ENCODE measurements at places on chromosomes 16 and 17. TPM values are rescaled to one million over a fixed set of nuclear protein-coding genes. Genes with fewer than 3 reads are reported as not detected.

GRCh38 chr16:48831076-48831722, 221.2 kb upstream of the N4BP1 start:
- DNase-seq, result no peak

DNA sequence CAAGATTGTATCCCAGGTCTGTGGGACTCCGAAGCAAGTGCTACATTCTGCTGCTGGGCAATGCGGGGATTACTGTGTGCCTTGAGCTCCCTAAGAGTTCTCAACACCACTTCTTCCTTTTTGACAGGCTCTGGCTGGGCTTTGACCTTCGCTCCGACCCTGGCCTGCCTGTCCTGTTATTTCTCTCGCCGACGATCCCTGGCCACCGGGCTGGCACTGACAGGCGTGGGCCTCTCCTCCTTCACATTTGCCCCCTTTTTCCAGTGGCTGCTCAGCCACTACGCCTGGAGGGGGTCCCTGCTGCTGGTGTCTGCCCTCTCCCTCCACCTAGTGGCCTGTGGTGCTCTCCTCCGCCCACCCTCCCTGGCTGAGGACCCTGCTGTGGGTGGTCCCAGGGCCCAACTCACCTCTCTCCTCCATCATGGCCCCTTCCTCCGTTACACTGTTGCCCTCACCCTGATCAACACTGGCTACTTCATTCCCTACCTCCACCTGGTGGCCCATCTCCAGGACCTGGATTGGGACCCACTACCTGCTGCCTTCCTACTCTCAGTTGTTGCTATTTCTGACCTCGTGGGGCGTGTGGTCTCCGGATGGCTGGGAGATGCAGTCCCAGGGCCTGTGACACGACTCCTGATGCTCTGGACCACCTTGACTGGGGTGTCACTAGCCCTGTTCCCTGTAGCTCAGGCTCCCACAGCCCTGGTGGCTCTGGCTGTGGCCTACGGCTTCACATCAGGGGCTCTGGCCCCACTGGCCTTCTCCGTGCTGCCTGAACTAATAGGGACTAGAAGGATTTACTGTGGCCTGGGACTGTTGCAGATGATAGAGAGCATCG, 2.4 kb downstream of the SLC16A13 start:
- DNase-seq, result no peak

GRCh38 chr16:27571433-27572326, 21.7 kb downstream of the KATNIP start:
- DNase-seq, result no peak

DNA sequence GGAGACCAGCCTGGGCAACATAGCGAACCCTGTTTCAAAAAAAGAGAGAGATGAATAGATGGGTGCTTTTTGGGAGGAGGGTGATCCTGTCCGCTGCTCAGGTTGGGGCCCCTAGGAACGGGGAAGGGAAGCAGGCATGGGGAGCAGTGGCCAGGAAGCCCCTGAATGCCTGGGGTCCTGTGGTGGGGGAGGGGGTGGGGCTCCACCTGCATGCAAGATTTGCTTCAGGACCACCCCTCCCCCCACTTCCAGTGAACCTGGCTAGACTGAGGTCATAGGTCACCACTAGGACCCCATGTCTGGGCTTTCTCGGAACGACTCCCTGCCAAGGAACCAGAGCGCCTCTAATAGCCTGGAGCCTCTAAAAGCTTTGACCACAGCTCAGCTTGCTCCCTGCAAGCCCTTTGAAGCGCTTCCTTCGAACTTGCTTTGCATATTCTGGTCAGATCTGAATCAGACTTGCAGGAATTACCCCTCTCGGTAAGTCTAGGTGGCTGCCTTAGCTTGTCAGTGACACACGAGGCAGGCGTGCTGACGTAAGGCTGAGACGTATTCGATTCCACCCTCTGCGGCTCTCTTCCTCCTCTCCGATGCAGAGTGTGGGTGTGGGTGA, 3.7 kb downstream of the SOCS3 start:
- DNase-seq, result peak; percentile 37

Gene NPIPB8
- not detected for polyA plus RNA-seq

Gene RRAD
- polyA plus RNA-seq, result 375 TPM

- no peak for DNase-seq
These were observed 21.2 kb upstream of the GINS2 start for GRCh38 chr16:85709766-85710585.

DNA sequence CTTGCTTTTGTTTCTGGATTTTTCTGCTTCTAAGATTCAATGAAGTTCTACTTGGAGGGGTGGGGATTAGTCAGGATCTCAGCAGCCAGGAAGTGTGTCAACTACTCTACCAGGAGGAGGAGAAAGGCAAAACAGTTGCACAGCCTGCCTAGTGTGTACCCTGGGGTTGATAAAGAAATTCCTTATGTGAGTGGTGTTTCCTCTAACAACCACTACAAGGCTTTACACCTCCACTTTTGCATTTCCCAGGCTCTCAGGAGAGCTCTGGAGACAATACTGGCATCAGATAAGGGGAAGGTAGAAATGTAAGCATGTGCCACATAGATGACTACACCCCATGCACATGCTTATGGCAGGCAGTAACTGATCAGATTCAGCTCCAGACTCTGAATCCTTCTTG, 174.6 kb downstream of the TOX3 start:
- DNase-seq, result no peak

DNA sequence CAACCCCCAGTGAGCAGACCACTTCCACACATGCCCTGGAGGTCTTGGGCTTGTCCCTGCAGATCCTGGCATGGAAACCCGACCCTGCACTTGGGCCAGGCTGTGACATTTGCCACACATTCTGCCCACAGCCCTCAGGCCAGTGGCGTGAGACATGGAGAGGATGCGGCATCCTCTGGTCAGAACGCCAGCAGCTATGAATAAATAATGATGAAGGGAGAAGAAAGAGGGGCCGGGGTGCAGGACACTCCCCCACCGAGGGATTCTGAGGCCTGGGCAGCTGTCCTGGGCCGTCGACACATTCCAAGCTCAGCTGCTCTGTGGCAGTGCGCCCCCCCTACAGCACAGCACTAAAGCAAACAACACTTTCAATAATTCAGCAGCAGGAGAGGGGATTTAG, 148.8 kb downstream of the ENGASE start:
- no peak for DNase-seq

Gene ADORA2B
- polyA plus RNA-seq, result 0.38 TPM

GRCh38 chr17:36703860-36704266, 102.5 kb downstream of the MRM1 start:
- DNase-seq, result peak; percentile 78

- peak; percentile 59 for DNase-seq
These were observed 7.1 kb downstream of the HAS3 start for GRCh38 chr16:69112285-69113129.

DNA sequence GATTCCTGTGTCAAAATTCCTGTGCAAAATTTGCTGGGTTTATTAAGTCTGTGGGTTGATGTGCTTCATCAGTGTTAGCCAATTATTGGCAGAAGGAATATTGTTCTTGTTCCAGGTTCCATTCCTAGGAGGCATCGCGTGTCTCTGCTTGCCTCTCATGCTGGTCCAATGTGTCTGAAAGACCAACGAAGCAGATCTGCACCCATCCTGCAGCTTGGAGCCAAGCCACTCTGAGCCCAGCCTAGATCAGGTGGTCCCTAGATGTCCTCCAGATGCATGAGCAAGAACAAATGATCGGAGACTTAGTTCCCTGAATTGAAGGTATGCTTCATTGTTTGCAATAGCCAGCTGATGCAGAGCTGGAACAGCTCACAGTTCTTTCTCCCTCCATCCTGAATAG, 10.5 kb upstream of the PIK3R6 start:
- no peak for DNase-seq

DNA sequence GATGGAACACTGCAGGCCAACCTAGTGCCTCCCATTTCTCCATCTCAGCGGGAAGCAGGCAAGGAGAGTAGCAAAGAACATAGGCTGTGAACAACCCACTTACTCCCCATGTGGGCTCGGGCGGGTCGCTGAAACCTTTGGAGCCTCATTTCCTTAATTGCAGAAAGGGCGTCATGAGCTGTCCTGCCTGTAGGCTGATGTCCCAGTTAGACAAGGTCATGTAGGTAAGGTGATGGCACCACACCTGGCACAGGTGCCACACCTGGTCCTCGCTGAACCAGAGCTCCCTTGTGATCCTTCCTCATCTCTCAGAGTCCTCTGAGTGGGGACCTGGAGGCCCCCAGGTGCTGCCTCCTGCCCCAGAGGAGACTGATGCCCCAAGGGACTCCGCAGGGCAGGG, 22.9 kb downstream of the ABCC3 start:
- no peak for DNase-seq

DNA sequence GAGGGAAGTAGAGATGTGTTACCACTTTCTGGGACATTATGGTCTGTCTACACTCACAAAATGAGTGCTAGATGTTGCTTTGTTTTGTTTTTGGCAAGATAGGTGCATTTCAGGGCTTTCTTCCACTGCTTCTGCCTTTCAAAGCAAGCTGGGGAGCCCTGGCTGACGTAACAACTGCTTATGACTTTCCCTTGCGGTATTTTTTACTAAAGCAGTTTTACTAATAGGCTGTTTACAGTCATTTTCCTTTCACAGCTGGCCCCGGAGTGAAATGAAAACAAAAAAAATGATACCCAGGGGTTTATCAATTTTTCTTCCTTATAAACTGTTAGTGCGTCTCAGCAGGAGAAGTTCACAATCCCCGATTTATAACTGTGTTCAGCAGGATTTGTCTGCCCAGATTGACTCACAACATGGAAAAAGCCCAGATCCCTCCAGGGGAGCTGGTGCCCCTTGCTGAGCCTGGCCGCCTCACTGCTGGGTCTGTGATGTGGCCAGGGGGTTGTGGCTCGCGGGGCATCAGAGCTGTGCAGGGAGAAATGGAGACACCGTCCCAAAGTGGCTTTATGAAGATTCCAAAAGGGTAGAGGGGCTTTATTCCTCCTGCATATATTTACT, 184.4 kb upstream of the HS3ST3A1 start:
- DNase-seq, result no peak

Gene SLC9A5
- 1.9 TPM for polyA plus RNA-seq

DNA sequence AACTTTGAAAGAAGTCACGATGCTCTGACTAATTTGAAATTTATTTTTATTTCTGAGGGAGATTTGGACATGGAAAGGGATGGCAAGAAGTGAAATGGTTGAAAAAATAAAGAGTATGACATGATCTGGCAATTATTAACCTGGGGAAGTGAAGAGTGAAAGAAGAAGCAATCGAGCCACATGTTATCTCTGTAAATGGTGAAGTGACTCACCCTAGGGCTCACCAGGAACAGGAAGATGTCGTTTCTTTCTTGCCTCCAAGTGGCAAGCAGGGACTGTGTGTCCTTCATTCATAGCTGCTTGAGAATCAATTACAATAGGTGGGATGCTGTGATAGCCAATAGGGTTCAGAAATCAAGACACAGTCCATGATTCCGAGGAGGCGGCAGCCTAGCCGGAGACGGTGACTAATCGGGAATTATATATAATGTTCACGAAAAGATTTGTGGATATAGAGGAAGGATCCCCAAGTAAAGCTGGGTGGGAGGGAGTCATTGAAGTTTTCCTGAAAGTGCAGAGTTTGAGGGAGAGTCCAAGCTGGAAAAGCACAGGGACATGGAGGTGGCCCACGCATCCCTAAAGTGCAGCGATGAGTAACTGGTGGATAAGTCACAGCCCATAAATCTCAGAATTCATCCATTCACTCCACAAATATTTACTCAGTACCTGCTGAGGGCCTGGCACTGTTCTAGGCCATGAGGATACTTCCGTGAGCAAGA, 18.2 kb upstream of the KRT20 start:
- DNase-seq, result no peak

Measured in right cardiac atrium (tissue), 5 donors.